ENCODE measurements at places on chromosomes 6 and 20.

- DNase-seq: peak; percentile 76
These were observed 9.6 kb upstream of the SF3B5 start for GRCh38 chr6:144104898-144105487.

DNA sequence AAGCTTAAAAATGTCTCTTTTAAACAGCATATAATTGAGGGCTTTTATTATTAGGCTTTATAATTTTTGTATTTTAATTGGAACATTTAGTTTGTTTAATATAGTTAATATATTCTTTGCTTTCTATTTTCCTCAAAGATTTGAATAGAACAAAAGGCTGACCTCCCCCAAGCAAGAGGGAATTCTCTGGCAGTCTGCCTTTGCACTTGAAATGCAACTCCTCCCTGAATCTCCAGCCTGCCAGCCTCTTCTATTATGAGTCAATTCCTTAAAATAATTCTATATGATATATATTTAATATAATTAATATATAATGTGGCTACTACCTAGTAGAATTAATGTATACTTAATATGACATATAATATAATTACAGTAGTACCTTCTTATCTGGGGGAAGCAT lies 69.2 kb downstream of the PTPRA start:
- DNase-seq: peak; percentile 2

GRCh38 chr6:136820561-136820960 lies 1.8 kb upstream of the PEX7 start:
- DNase-seq: no peak

- no peak for DNase-seq
These were observed 78.7 kb upstream of the TSHZ2 start for GRCh38 chr20:52893498-52893897.

GRCh38 chr6:153781306-153781705 lies 257.7 kb upstream of the OPRM1 start:
- DNase-seq: no peak

GRCh38 chr6:122798099-122798641 lies 9.1 kb downstream of the SMPDL3A start:
- peak; percentile 87 for DNase-seq

GRCh38 chr6:136921936-136922684 lies at the start of gene SLC35D3:
Gene SLC35D3, plus strand, starts transcription at chr6:136922301. Its CDS starts 128 bp downstream, at chr6:136922429.
- peak; percentile 83 for DNase-seq

- DNase-seq: peak; percentile 95
These were observed 12.2 kb downstream of the EPHA7 start for GRCh38 chr6:93407186-93407585.

- DNase-seq: peak; percentile 94
These were observed 147.4 kb upstream of the SCGN start for GRCh38 chr6:25504661-25505060.

- DNase-seq: no peak
These were observed 108.2 kb downstream of the THBS2 start for GRCh38 chr6:169145496-169145895.

DNA sequence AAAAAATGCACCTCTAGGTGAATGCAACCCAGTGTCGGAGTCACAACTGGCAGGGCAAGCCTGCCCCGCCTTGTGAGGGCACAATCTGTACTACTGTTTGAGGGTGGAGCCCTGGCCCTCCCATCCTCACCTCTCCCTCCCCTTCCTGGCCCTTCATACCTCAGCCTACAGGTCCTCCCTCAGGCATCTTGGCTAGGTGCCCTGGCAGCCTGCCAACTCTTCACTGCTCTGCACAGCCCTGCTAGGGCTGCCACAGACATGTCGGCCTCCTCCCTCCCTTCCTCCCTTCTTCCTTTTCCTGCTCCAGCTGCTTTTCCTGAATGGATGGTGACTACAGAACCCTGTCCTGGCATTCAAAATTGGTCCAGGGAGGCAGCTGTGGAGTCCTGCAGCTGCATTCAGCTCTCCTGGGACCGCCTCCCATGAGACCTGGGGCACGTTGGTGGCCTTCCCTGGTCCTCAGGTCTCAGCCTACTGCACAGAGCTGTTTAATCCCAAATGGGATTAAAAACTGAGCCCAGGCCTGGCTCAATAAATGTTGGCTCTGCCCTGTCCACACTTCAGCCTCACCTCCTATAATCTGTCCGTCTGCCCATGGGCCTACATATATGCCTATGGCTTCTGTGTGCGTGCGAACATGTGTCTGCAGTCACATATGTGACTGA lies 52.7 kb downstream of the CDH22 start:
- peak; percentile 95 for DNase-seq

GRCh38 chr6:35300848-35301247 lies 3.2 kb downstream of the DEF6 start:
- no peak for DNase-seq

DNA sequence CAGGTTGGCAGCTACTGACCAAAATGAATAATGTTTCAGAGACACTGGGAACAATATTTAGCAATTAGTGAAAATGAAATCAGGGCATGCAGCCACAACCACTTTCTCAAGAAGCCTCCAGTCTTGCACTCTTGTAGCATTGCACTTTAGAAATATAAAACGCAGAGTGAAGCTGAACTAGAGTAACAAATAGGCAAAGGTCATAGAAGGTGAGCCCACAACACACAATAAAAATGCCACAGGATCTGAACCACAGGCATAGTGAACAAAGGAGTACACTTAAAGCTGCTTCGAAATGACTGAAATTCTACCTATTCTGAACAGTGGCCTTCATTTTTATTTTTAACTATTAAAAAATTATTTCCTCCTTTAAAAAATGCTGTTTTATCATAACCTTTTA lies 25.0 kb downstream of the DDO start:
- no peak for DNase-seq

DNA sequence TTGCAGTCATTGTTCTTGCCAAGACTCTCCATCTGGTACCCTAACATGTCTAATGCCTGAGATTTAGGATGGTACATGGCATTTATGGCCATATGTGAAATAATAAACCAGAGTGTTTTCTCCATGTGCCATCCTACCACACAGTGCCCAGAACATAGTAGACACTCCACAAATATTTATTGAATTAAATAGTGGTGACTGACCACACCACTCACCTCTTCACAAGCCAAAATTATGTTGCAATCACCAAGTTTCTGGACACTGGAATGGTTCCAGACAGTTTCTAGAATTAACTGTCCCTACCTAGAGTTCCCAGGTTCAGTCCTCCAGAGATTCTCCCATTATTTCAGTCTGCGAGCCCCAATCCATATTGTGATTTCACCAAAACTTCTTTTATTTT lies 427.3 kb downstream of the KIF16B start:
- no peak for DNase-seq

- DNase-seq: no peak
These were observed 84.8 kb downstream of the BMP7 start for GRCh38 chr20:57181639-57182038.

DNA sequence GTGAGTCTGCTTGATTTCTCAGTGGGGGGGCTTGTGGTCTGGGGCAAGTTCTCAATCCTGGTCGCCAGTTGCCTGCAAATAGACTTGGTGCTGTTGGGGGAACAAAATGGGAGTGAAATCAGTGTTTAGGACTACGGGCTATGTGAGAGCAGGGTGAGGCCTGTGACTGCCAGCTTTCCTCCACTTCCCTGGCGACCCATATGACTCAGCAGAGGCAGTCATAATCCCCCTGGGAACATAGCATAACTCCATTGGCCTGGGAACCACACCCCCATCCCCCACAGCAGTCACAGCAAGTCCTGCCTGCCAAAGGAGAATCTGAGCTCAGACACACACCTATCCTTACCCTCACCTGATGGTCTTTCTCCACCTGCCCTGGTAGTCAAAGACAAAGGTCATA lies 387.9 kb downstream of the LMBRD1 start:
- DNase-seq: no peak

GRCh38 chr6:4820704-4821276 lies 44.6 kb downstream of the CDYL start:
- no peak for DNase-seq

DNA sequence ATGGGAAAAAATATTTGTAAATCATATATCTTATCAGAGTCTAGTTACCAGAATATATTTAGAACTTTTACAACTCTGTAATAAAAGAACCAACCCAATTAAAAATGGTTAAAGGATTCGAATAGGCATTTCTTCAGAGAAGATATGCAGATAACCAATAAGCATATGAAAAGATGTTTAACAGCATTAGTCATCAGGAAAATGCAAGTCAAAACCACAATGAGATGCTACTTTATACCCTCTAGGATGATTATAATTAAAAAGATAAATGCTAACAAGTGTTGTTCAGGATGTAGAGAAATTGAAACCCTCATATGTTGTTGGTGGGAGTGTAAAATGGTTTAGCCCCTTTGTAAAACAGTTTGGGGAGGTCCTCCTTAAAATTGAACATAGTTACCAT lies 94.1 kb downstream of the LRRC1 start:
- DNase-seq: no peak

DNA sequence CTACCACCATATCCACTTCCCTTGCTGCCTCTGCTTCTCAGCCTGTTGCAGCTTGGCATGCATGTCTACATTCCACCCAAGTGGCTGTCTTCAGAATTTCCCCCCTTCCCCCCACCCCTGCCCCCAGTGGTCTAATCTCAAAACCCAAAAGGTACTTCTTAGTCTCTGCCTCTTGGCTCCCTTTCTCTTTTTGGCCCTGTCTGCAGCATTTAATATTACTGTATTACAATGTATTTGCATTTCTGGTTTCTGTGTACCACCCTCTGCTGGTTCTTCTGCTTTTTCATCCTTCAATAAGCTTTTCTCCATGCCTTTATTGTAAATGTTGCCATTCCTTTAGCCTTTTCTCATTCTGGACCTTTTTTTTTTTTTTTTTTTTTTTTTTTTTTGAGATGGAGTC lies 43.0 kb downstream of the RPRD1B start:
- DNase-seq: no peak

DNA sequence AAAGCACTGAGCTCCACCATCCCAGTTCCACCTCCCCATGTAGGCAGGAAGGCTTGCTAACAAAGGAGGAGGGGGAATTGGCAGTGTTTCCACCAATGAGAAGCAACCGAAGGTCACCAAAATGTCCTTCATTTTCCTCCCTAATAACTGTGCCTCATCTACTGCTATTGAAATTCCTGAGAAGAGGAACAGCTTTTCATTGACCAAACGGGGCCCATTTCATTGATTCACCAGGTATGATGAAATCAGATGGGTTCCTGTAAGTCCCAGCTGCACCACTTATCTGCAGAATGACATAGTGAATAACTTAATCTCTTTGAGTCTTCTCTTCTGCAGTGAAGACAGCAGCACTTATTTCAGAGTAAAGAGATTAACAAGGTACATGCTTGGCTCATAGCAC lies 17.3 kb downstream of the TREM1 start:
- DNase-seq: no peak

DNA sequence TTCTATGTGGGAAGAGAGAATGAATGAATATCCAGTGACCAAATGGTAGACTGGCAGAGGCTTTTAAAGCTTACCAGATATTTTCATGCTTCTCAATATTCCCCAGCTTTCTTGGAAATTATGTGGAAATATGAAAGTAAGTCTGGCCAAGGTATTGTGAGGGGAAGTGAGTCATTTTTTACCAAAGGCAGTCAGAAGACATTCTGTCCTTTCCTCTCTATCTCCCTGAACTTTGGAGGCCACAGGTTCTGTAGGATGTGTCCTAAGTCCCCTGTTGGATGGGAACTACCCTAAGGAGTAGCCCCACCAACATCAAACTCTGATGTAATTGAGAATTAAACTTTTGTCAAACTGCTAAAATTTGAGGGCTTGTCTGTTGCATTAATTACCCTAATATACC lies 593.8 kb upstream of the NRSN1 start:
- no peak for DNase-seq

- DNase-seq: peak; percentile 90
These were observed 86.0 kb downstream of the SESN1 start for GRCh38 chr6:109008537-109009235.

GRCh38 chr6:157323966-157324300 lies 614 bp upstream of the TMEM242 start:
- no peak for DNase-seq

All from NCI-H69 (cell line).